ENCODE measurements at places on chromosomes 5 and 9. TPM values are rescaled to one million over a fixed set of nuclear protein-coding genes. Genes with fewer than 3 reads are reported as not detected.

- ATAC-seq, result no peak
Measured at GRCh38 chr5:143418140-143418866, 14.8 kb upstream of the NR3C1 start.

C1QTNF2 gene
- 0.20 TPM for total RNA-seq

DNA sequence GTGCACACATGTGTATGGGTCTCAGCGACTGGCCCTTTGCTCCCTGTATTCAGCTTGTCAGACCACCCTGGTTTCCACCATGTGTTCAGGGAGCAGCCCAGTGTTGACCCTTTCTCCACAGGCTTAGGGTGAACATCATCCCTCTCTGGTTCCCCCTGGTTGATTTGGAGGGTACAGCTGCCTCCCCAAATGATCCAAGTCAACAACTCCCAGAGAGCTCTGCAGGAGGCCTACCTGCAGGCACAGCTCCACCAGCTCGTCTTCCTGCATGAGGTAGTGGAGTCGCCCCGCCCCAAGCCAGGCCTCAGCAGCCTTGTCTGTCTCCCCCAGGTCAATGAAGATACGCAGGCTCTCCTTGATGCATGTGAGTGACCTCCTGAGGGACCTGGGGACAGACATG is 50.5 kb downstream of the SH3TC2 start:
- ATAC-seq, result no peak

KCNV2 gene
- not detected for total RNA-seq

DNA sequence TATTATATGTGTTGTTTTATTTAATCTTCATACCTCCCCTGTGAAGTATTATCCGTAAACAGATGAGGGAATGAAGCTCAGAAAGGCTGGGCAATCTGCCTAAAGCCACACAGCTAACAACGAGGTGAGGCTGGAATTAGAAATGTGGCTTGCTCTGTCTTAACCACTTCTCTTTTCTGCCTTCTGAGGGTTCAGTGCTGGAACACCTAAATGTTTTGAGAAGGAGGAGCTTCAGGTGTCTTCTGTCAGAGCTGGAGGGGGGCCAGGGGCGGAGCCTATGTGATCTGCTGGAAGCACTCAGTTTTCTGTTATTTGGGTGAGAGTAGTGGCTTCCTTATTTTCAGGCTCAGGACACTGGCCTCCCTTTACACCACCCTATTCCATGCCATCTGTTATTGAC is 35.0 kb upstream of the ARAP3 start:
- ATAC-seq, result no peak
